ENCODE measurements at places on chromosomes 4 and X.

DNA sequence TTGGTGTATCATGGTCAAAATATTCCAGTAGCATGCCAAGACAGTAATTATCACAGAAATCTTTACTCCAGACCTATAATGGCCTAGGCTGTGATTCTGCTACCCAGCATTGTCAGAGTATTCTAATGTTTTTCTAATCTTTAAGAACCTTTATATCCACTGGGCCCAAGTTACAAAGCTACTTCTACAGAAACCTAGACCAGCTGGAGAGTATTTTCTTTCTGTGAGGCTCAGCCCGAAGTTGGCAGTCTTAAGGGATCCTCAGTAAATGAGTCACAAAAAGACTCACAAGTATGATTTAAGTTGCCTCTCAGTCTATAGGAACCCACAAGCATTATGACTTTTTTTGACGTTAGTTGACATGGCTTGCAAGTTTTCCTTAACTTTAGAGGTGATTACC, 638.5 kb upstream of the FAM241A start:
- no peak for DNase-seq

DNA sequence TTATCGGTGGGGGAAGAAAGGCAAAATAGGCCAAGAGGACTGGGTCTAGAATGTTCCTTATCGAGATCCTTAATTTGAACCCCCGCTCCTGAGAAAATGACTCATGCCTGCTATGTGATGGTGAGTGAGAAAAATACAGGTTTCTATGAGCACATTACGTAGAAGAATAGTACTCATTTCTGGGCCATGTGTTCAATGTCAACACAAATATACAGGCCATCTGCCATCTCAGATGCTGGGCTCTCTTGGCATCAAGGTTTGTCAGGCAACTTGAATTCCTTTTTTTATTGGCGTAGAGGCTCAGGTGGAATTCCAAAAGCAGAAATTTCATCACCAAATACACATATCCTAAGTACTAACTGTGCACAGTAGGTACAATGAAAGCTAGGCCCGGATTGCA, 81.4 kb upstream of the TRIM2 start:
- no peak for DNase-seq

DNA sequence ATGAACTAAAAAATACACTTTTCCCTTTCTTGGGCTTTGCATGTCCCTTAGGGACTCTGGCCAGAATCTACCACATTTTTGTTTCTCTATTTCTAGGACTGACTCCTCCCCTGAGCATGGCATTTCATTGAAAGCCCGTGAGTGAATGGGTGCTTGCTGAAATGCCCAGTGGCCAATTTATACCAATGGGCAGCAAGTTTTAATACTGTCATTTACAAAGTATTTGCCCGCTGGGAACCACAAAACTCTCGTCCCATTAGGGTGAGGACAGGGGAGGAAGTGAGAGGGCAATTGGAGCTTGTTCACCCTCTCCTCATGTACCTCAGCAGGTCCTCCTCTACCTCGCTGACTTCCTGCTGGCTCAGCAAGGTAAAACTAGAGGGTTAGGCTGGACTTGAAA, 1.1 kb downstream of the SRPX2 start:
- no peak for DNase-seq

DNA sequence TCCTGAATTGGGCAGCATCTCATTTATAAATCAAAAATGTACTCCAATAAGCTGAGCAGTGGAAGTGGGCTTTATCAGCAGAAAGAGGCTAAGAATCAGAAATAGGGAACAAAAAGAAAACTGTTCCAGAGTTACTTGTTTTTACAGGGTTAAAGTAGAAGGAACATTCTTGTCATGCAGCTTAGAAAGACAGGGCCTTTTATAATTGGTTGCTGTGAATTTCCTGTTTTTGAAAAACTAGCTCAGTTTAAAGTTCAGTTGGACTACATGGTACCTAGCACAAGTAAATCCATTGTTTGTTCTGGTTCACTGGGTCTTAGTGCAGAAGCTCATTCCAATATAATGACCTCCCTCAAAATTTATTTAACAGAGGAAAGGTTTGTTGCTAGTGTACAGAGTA, 200.8 kb downstream of the GRIA2 start:
- no peak for DNase-seq

DNA sequence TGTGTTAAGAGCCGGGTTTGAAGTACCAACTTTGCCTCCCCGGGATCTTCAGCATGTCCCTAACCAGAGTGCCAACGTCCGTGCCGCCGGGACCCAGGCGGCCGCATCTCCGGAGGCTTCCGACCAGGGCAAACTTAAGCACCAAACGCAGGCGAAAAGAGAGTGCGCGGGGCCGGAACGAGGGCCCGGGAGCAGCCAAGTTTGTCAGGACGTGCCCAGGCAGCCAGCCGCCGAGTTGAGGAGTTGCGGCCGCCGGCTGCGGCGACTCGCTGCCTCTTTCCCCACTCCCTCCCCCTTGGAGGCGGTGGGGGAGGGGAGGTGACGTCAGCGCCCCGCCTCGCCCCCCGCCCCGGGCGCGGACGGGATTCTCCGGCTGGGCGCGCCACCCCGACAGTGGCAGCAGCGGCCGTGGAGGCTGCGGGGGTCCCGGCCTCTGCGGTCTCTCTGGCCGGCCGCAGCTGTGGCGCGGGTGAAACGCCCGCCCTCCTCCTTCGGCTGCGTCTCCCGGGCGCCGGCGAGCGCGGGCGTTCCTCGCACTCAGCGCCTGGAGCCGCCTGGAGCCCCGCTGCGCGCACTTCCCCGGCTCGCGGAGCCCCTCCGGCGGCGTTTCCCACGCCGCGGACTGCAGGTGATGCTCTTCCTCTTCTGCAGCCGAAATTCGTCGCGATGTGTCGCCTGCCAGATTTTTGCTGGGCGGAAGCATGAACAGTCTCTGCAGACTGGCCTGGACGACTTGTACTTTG, 2.9 kb upstream of the FAT1 start:
- DNase-seq: no peak

Data from stimulated activated CD4-positive, alpha-beta T cell treated with anti-CD3 and anti-CD28 coated beads, Interleukin-1b, Interleukin-23, amount 100 ng/mL, for 1 hour (primary cell).